ENCODE measurements at places on chromosomes 6 and 20.

GRCh38 chr6:54847799-54848597 is 1.4 kb downstream of the FAM83B start:
- peak; percentile 59 for DNase-seq

GRCh38 chr20:16517946-16518783 is 55.1 kb downstream of the KIF16B start:
- DNase-seq: no peak

DNA sequence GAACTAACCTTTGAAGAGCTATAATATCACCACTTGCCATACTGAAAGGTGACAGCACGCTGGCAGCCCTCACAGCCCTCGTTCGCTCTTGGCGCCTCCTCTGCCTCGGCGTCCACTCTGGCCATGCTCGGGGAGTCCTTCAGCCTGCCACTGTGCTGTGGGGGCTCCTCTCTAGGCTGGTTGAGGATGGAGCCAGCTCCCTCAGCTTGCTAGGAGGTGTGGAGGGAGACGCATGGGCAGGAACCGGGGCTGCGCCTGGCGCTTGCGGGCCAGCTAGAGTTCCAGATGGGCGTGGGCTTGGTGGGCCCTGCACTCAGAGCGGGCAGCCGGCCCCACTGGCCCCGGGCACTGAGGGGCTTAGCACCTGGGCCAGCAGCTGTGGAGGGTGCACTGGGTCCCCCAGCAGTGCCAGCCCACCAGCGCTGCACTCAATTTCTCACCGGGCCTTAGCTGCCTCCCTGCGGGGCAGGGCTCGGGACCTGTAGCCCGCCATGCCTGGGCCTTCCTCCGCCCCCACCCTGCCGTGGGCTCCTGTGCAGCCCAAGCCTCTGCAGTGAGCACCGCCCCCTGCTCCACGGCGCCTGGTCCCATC is 329.7 kb downstream of the LMBRD1 start:
- DNase-seq: no peak

DNA sequence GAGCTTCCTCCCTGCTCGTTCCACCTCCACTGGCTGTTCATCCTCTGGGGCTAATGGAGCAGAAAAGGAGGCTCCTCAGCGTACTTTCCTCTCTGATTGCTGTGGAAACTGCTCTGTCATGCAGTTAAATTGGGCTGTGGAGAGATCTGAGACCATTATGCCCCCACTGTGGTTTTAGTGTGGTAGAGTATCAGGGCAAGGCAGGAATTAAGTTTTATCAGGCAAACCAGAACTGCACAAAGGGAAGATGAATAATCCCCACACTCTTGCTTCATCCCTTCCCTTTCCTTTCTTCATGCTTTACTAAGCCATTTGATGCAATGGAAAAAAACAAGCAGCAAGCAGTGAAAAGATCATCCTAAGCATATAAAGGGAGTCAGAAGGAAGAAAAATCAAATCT is 11.9 kb upstream of the ME1 start:
- DNase-seq: no peak

DNA sequence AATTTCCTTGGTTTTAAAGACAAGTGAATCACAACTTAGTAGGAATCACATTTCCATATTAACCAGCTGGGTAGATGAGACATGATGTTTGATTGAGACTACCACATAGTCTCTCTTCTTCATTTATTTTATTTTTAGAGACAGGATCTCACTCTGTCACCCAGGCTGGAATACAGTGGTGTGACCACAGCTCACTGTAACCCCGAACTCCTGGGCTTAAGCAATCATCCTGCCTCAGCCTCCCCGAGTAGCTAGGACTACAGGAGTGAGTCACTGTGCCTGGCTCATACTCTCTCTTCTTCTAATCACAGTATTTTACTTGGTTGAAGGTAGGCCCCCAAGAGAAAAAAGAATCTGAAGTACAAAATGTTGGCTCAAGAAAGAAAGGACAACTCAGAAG is 80.2 kb upstream of the ASF1A start:
- DNase-seq: no peak

DNA sequence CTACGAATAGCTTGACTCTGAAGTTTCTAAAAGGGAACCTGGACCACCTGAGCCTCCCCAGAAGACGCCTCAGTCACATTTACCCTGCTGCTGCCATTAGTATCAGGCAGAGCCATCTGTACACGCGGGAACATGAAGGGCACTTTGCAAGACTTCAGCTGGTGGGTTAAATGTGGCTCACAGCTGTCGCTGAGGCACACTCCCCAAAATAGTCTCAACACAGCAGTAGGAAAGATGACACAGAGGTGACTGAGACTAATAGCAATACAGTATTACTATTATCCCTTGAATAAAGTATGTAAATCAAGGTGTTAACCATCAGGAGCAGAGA is 29.0 kb downstream of the PSMB1 start:
- no peak for DNase-seq

GRCh38 chr20:47973519-47974233 is 188.4 kb upstream of the SULF2 start:
- DNase-seq: no peak
